ENCODE measurements at places on chromosomes 12 and 14.

DNA sequence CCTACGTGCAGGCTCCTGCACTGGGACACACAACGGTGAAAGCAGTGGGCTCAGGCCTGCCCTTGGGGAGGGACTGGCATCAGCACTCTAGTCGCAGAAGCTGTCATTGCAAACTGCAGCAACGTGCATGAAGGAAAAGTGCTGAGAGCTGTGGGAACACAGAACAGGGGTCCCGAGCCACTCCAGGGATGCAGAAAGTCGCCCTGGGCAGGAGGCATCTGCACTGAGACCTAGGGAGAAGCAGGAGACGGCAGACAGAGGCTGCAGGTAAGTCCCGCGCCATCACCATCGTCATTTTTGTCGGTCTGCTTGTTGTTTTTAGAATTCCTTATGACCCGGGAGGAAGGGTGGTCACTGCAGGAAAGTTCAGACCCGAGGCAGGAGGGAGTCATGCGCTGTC, 21.6 kb upstream of the RIMBP2 start:
- no peak for DNase-seq

- DNase-seq = no peak
These were observed 785.8 kb downstream of the MED13L start for GRCh38 chr12:115491511-115492250.

DNA sequence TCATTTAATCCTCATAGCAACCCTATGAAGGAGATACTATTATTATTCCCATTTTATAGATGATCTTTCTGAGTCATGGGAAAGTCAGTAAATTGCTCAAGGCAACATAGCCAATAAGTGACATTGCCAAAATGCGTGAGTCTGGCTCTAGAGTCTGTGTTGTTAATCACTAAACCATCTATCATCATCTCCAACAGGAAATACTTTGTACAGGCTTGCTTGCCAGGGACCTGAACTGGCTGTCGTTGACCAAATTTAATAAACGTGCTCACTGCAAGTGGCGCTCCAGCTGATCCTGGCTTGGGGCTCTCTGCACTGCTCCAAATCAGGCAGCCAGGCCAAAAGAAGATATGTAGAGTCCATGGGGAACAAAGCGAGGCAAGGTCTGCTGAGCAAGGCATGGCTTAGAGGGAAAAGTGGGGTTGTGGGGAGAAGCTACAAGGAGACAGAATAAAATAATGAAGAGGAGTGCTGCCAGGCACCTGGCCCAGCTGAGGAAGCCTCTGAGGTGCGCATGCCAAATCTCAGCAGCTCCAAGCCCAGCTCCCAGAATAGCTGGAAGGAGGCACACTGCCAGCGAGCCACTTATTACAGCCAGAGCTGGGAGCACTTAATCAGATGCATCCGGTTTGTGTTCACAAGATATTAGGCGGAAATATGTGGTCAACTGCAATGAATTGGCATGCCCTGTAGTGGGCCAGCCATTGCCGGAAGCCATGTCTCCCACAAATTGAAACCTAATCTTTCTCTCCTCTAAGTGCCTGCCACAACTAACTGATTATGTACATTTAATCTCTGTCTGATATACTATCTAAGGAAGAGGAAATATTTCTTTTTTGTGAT, 43.3 kb upstream of the PTPRO start:
- no peak for DNase-seq

- DNase-seq = no peak
These were observed 991.9 kb downstream of the TMEM121 start for GRCh38 chr14:106518054-106518943.

GRCh38 chr12:54370171-54370730, 6.0 kb upstream of the GPR84 start:
- DNase-seq = peak; percentile 61

GRCh38 chr12:21642707-21643389, 14.8 kb downstream of the LDHB start:
- no peak for DNase-seq

- DNase-seq = peak; percentile 12
These were observed 24.7 kb downstream of the CCDC85C start for GRCh38 chr14:99579120-99579836.

DNA sequence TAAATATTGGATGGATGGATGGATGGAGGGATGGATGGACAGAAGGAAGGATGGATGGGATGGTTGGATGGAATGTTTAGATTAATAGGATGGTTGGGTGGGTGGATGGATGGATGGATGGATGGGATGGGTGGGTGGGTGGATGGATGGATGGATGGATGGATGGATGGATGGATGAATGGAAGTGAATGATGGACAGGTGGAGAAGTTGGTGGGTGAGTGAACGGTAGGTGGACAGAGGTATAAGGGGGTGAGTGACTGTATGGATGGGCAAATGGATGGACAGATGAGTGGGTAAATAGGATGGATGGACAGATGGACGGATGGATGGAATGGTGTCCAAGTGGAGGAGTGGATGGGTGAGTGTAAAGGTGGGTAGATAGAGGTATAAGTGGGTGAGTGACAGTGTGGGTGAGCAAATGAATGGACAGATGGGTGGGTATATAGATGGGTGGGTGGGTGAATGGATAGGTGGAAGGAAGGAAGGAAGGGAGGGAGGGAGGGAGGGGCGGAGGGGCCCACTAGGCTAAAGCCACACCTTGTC, 41.9 kb downstream of the HRK start:
- DNase-seq = no peak
